ENCODE measurements at places on chromosomes 3 and 15.

- DNase-seq, result no peak
Observed at GRCh38 chr3:128863560-128863959, 15.9 kb upstream of the ACAD9 start.

- DNase-seq, result no peak
Observed at GRCh38 chr15:52636459-52636858, 42.7 kb downstream of the ATOSA start.

GRCh38 chr3:89216016-89216739 lies 108.8 kb downstream of the EPHA3 start:
- no peak for DNase-seq

- no peak for DNase-seq
Observed at GRCh38 chr15:52503788-52504496, 24.7 kb downstream of the MYO5A start.

DNA sequence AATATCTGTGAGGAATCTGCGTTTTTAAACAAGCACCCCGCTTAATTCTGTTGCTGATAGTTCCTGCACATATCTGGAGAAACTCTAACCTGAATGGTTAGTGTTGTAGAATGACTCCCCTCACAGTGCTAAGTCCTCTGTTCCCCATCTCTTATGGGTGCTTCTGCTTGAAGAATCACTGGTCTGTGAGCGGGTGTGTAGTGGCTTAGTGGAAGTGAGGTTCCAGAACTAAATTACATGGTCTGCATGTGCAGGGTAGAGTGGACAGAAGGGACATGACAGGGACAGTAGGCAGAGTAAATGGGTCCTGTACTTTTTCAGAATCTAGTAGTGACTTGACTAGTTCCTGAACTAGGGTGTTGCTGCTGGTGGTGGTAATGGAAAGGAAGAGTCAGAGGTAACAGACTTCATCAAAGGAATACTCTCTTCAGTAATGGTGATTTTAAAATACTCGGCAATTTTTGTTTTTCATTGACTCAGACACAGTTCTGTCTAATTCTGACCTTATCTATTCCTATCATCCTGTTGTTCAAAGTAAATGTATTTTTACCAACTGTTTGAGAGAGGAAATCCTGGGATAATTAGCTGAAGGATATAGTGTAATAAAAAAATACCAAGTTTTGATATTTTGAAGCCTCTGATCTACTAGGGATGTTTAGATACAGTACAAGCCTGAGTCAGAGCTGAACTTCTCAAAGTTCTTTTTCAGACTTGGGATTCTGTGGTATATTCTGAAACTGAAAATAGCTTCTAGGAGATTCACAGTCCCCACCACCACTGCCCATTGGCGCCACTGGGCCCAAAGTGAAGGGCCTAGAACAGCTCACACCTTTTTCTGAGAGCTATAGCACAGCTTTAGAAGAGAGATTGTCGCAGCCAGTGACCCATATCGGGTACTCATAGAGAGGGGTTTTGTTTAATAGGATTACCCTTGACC lies 55.5 kb downstream of the FNDC3B start:
- no peak for DNase-seq

GRCh38 chr3:70984776-70985482 lies 598.6 kb downstream of the FOXP1 start:
- no peak for DNase-seq

GRCh38 chr3:47109393-47109792 lies 54.5 kb downstream of the SETD2 start:
- no peak for DNase-seq

DNA sequence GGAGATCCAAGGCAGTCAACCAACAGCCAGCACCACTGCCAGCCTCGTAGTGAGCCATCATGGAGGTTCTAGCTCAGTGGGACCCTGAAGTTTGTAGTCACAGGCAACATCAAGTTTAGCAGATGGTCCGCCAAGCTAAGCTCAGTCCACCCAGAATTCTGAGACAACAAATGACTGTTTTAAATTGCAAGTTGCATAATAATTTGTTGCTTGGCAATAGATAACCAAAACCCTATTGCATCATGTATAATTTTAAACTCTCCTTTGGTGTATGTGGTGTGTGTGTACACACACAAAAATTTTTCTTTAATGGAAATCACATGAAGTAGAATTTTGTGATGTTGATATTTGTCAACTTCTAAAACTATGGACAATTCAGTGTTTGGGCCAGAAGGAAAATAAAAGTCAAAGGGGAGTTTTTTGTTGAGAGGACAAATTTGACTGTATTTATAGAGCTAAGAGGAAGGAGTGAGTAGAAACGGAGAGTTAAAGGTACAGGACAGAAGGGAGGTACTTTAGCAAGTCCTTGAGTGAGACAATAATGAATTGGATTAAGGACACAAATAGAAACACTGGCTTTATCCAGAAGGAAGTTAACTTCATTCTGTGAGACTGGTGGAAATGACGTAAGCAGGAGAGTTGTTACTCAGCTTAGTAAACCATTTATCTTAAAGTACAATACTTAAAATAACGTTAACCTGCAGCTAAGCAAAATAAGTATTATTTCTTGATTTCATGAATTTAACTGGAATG lies 83.6 kb downstream of the NCEH1 start:
- no peak for DNase-seq

- DNase-seq, result no peak
Observed at GRCh38 chr15:66841953-66842681, 140.1 kb downstream of the SMAD6 start.

DNA sequence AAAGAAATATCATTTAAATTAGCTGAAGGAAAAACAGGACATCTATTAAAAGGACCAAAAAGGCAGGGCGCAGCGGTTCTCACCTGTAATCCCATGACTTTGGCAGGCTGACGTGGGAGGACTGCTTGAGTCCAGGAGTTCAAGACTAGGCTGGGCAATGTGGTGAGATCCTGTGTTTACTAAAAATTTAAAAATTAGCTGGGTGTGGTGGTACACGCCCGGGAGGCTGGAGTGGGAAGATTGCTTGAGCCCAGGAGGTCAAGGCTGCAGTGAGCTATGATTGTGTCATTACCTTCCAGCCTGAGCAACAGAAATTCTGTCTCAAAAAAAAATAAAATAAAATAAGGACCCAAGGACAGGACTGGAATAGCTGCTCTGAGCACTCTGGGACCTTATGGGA lies 16.2 kb upstream of the HERC1 start:
- no peak for DNase-seq

- no peak for DNase-seq
Observed at GRCh38 chr15:68227643-68228142, 1.8 kb downstream of the CLN6 start.

GRCh38 chr3:126087552-126088175 lies 3.7 kb upstream of the SLC41A3 start:
- no peak for DNase-seq

GRCh38 chr3:31508452-31509146 lies 24.1 kb upstream of the STT3B start:
- no peak for DNase-seq

GRCh38 chr3:133860519-133860918 lies 35.2 kb downstream of the RAB6B start:
- no peak for DNase-seq

DNA sequence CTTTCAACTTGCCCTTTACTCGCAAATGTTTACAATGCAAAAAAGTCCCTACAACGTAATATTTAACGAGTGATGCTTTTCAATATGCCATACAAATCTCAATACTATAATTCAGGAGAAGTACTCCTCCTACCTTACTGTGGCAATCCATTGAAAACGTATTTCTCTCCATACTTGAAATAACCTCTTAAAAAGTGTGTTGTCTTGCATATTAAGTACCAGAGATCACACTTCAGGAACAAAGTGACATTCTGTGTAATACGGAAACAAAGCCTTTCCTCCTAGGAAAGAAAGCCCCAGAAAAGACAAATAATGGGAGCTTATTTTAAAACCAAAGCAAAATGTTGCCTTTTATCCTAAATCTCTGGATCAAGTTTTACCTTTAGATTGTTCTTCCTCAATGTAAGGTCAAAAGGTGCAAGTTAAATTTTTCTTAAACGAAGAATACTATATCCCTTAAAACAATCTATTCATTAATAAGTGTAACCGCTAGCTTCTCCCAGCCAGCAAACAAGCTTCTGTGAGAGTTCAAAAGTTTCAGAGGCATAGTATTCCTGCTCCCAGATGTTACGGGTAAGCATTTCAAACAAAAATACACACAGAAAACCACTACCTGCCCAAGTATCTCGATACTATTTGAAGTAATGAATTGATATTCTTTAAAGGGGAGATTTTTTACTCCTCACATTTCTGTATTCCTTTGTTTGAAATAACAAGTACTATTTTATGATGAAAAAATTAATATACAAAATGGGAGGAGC lies 1.7 kb downstream of the TJP1 start:
- DNase-seq, result no peak

DNA sequence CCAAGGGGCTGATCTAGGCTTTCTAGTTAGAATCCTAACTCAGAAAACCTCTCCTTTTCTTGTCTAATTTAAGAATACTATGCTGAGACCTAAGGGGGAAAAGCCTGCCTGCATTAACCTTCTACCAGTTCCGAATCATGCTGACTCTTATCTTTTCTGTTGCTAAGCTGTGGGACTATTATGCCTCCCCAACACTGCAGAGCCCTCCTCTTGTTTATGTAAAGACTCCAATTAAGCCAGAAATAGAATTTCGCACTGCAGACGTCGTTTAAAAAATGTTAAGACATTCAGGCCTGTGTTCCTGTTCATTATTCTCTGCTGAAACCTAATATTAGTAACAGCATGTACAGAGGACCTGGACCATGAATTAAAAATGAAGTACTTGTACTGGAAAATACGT lies 310.6 kb upstream of the ATP11B start:
- no peak for DNase-seq

DNA sequence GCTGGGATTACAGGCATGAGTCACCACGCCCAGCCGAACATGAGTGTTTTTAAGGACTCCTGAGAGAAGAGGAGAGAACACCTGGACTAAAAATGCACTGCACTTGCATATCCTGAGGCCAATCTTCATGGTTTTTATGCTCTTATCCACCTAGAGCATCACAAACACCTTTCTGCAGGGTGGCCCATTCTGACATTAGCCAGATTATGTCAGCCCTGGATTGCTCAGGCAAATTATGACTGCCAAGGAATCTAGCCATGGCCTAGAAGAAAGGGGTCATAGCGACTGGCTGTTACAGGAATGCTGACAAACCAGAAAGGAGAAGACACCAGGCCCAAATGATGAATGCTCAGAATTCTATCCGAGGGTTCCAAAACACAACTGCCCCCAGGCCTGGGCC lies 40.9 kb upstream of the HERC1 start:
- no peak for DNase-seq

- no peak for DNase-seq
Observed at GRCh38 chr15:32933236-32933635, 215.4 kb downstream of the GREM1 start.

- DNase-seq, result no peak
Observed at GRCh38 chr15:28013480-28013879, 85.6 kb downstream of the OCA2 start.

- no peak for DNase-seq
Observed at GRCh38 chr3:69568951-69569350, 170.3 kb upstream of the MITF start.

DNA sequence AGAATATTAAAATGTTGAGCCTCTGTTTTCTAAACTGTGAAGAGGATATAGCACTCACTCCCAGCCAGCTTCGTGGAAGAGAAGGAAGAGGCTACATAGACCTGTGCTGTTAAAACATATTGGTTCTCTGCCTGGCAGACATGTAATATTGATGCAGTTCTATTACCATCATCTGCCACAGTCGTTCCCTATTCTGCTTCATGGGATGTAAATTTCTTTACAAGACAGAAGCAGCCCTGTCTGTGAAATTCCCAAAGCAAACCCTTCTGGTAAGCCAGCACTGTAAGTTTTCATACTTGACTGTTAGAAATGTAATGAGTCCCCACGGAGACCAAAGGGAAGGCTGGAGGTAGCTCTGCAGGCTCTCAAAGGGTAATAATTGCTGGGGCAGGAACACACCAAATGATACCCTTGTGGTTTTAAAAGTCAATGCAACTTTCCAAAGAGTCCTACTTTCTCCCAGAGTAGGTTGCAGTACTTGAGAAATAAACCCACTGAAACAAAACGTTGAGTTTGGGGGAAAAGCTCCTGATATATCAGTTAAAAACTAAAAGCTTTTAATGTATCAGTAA lies 129.9 kb upstream of the HES1 start:
- no peak for DNase-seq

DNA sequence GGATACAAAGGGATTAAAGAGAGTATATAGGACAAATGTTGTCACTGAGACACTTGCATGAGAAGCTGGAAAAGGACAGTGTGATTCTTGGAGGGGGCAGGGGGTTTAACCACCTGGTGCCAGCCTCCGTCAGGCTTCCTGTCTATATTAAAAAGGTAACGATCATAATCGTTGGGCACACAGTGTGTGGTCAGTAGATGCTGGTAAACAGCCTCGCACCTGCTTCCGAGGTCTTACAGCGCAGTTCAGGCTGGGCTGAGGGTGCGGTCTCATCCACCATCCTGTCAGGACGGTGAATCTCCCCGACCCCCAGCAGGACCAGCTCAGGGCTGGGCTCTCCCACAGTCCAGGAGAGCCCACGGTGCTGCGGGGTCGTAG lies 47.7 kb upstream of the SMAD6 start:
- no peak for DNase-seq

DNA sequence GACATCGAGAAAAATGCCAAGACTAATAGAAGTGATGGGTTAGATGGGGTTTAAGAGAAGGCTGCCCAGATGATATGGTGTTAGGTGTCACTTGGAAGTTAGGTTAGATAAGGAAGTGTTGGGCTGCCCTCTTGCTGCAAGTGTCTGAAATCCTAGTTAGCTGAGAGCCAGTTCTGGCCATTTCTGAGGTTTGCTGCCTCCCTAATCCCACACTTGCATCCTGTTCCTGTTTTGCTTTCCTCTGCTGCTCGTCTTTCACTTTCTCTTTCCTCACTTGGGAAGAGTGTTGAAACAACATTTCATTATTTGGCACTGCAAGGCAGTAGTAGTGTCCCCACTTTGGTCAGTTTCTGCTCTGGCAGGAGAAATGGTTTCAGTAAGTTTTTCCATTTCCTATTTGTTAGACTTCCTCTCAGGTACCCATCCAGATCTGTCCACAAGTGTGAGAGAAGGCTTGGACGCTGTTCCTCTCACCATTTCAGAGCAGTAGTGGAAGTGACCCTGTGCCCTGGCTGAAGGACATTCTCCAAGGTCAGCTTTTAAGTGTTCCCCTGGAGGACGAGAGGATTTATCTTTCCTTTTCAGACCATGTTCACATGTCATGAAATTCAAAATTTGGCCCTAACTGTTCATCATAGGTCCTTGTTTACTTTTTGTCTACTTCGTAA lies 93.3 kb downstream of the ADAMTSL3 start:
- DNase-seq, result no peak

DNA sequence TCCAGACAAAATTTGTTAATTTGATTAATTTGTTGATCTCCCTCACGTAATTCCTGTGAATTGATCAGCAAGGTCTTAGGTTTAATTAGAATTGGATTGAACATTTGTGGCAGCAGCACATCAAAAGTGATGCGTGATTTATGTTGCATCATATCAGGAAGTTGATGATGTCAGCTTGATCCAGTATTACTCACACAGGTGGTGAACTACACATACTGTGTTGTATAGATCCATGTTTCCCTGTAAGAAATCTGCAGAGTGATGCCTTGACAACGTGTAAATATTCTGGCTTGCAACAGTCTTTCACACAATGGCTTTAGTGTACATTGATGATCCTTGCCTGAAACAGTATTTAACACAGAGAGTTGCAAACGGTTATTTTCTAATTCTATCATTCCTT lies 200.4 kb downstream of the ADAMTSL3 start:
- no peak for DNase-seq
